Renal pelvis (tissue), 12 donors: ENCODE measurements at places on chromosomes 1 and 21. TPM values are rescaled to one million over a fixed set of nuclear protein-coding genes. Genes with fewer than 3 reads are reported as not detected.

GRIK3 gene
- polyA plus RNA-seq: 3.2 TPM

LRRC47 gene
- polyA plus RNA-seq: 74.2 TPM

NBPF10 gene
- 4.4 TPM for polyA plus RNA-seq

DNASE2B gene
- polyA plus RNA-seq: 0.09 TPM

DYNLT4 gene
- polyA plus RNA-seq: 0.42 TPM

ANKRD34A gene
- 0.77 TPM for polyA plus RNA-seq

PLEKHN1 gene
- 0.26 TPM for polyA plus RNA-seq

SELL gene
- polyA plus RNA-seq: 3.3 TPM

E2F2 gene
- 4.8 TPM for polyA plus RNA-seq

IGSF21 gene
- polyA plus RNA-seq: 0.21 TPM

CD55 gene
- polyA plus RNA-seq: 37.2 TPM

TLR5 gene
- polyA plus RNA-seq: 5.9 TPM

SPATA1 gene
- polyA plus RNA-seq: 3.2 TPM

CFHR1 gene
- polyA plus RNA-seq: not detected

TMPRSS15 gene
- polyA plus RNA-seq: 0.36 TPM

COL9A2 gene
- 19.4 TPM for polyA plus RNA-seq

MPC2 gene
- polyA plus RNA-seq: 194 TPM

RRAGC gene
- 30.7 TPM for polyA plus RNA-seq
